ENCODE measurements at places on chromosomes 1 and 21. TPM values are rescaled to one million over a fixed set of nuclear protein-coding genes. Genes with fewer than 3 reads are reported as not detected.

DNA sequence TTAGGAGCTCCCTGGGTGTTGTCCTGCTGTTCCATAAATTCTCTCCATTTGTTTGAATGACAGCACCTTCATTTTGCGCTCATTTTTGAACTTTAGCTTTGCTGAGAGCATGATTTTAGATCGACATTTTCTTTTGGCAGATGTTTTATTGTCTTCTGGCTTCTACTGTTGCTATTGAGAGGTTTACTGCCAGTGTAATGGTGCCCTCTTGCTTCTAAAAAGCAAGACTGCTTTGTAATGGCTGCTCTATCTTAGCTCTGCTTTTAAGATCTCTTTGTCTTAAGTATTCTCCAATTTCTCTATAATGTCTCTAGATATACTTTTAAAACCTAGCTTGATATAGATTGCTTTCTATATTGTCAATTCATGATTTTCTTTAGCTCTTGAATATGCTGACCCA, 27.8 kb downstream of the THEM4 start:
- no peaks in the 10 kb centered on the region for H3K36me3 ChIP-seq
- no peaks in the 10 kb centered on the region for H3K27me3 ChIP-seq
- H3K4me3 ChIP-seq = no peak overlapping the region
- no peak overlapping the region for H3K27ac ChIP-seq

- no peaks in the 10 kb centered on the region for H3K4me1 ChIP-seq
- no peaks in the 10 kb centered on the region for H3K36me3 ChIP-seq
- DNase-seq = no peak
Observed at GRCh38 chr21:33157303-33157702, 72.4 kb upstream of the IFNAR2 start.

DNA sequence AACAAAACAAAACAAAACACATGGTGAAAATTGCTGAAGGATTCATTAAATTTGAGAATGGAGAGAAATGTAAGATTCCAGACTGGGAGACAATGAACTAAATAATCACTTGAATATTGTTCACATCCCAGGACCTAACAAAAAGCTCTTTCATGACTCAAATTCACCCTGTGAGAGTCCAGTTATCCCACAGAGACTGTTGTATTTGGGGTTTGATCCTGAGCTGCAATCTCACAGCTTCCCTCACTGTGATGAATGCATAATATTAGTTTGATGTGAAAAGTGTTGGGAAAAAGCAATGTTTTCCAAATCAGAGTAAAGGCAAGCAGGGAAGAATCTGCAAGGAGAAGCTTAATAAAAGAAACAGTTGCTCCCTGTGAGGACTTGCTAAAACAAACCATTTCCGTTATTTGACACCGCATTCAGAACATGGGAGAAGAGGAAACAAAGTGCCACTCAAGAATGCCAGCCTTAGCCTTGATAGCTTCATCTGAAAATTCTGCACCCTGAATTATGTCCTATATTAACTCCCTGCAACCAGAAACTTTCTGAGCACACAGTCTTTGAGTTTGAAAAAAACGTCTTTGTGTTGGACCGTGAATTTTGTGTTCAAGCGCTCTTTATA, 208.8 kb downstream of the DAB1 start:
- H3K4me1 ChIP-seq = no peaks in the 10 kb centered on the region
- no peak overlapping the region for H3K27ac ChIP-seq
- H3K4me3 ChIP-seq = no peak overlapping the region
- no peaks in the 10 kb centered on the region for H3K36me3 ChIP-seq

GRCh38 chr21:45200581-45201296, 87.0 kb downstream of the POFUT2 start:
- no peaks in the 10 kb centered on the region for H3K4me1 ChIP-seq
- DNase-seq = no peak
- no peaks in the 10 kb centered on the region for H3K27me3 ChIP-seq

DNA sequence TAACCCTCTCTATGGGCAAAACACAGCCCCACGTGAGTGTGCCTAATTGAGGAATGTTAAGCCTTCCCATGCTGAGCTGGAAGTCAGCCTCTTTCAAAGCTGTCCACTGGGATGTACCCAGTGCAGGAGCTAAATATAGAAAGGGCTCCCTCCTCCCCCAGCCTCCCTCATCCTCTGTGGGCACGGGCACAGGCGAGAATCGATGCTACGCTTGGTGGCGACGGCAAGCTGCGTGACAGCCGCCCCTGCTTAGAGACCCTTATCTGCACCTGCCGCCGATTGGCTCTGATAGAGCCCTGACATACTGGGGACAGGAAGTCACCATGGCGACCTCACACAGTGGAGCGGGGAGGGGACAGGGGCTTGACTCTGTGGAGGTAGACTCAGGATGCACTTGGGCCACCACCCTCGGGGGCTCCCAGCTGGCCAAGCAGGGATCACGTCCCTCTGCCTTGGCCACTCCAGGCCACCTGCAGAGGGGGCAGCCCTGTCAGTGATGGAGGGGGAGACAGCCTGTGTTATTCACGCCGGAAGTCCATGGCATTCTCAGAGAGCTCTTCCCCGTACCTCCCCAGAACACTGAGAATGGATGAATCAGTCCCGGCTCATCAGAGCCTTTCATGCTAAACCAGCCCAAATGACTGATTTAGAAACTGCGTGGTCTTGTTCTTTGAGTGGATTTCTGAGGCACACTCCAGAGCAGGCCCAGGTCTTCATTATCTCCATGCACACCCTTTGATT, 84.8 kb downstream of the KCND3 start:
- H3K4me1 ChIP-seq = no peaks in the 10 kb centered on the region
- H3K27ac ChIP-seq = no peak overlapping the region
- H3K27me3 ChIP-seq = no peaks in the 10 kb centered on the region
- H3K36me3 ChIP-seq = no peaks in the 10 kb centered on the region
- H3K4me3 ChIP-seq = no peak overlapping the region

DNA sequence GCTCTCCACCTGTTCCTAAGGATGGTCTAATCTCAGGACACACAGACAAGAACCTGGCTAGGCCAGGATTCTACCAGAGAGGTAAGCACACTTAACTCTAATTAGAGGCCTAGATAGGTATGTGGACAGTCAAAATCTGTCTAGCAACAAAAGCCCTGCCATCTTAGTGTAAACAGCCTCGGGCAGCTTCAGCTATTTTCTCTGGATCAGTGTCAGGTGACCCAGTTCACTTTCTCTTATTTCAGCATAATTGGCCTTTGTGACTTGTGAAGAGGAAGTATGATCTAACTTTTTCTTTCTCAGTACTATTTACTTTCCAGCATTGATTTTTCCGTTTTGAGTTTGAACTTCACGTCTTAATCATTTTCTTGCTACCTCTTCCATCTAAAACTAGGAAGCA, 217.7 kb downstream of the CRB1 start:
- no peak for DNase-seq
- H3K4me1 ChIP-seq = no peaks in the 10 kb centered on the region
- H3K27ac ChIP-seq = no peak overlapping the region
- H3K36me3 ChIP-seq = no peaks in the 10 kb centered on the region

GRCh38 chr1:21674957-21675356, 5.8 kb upstream of the RAP1GAP start:
- H3K4me3 ChIP-seq = no peak overlapping the region
- no peak for DNase-seq
- H3K27me3 ChIP-seq = peaks cover 5% of the 10 kb centered on the region
- no peaks in the 10 kb centered on the region for H3K36me3 ChIP-seq
- H3K4me1 ChIP-seq = peaks cover 10% of the 10 kb centered on the region

GRCh38 chr1:110083061-110083865, 12.8 kb upstream of the ALX3 start:
- H3K36me3 ChIP-seq = no peaks in the 10 kb centered on the region
- no peak for DNase-seq
- H3K27me3 ChIP-seq = peaks cover 49% of the 10 kb centered on the region
- H3K4me3 ChIP-seq = peak overlapping the region; percentile 58

DNA sequence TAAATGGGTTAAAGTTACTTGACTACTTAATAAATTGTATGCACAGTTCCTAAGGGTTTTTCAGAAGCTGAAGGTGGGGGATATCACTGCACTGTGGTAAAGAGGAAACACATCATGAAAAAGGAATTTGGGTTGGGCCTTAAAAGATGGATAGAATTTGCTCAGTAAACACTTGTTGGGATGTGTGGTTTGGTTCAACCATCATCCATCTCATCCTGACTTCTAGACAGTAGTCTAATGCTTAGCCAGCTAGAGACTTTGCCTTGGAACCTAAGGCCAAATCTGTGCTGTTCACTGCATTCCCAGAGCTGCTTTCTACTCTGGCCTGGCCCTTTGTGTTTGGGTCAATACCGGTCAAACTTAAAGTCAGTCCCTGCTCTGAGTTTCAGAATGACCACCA, 30.6 kb downstream of the LY9 start:
- no peaks in the 10 kb centered on the region for H3K27me3 ChIP-seq
- DNase-seq = no peak
- H3K27ac ChIP-seq = no peak overlapping the region
- no peak overlapping the region for H3K4me3 ChIP-seq

GRCh38 chr1:30060738-30061137, 662.6 kb downstream of the MATN1 start:
- H3K4me1 ChIP-seq = no peaks in the 10 kb centered on the region
- H3K36me3 ChIP-seq = no peaks in the 10 kb centered on the region
- DNase-seq = no peak
- H3K4me3 ChIP-seq = no peak overlapping the region

- H3K36me3 ChIP-seq = peaks cover 4% of the 10 kb centered on the region
- no peaks in the 10 kb centered on the region for H3K27me3 ChIP-seq
- no peak for DNase-seq
- H3K27ac ChIP-seq = no peak overlapping the region
- no peak overlapping the region for H3K4me3 ChIP-seq
Observed at GRCh38 chr1:183620311-183620710, 15.3 kb downstream of the ARPC5 start.

DNA sequence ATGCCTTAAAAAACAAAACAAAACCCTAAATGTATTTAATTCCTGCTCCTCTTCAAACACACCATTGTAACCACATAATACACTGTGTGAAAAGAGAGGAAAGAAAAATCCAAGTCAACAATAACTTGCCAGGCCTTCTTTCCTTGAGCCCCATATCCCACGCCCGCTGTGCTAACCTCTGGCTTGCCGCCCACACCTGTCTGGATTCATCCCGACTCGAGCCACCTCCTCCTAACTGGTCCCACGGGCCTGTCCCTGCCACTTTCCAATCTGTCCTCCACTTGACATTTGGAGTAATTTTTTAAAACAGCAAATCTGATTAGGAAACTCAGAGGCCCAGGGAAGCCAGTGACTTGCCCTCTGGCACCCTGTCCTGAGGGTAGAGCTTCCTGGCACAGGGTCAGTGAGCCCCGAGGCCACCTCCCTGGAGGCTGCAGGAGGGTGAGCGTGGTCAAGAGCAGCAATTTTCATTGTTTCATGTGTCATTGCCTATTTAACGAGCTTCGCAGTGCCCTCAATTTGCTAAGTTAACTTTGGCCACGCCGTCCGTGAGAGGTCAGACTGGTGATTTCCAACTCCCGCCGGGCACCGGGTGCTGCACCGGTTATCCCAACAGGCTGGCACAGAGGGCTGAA, 54.1 kb downstream of the B3GALT5 start:
- no peak for DNase-seq
- H3K4me3 ChIP-seq = no peak overlapping the region
- H3K36me3 ChIP-seq = no peaks in the 10 kb centered on the region
- peaks cover 15% of the 10 kb centered on the region for H3K4me1 ChIP-seq
- H3K27ac ChIP-seq = no peak overlapping the region

GRCh38 chr1:183780159-183780558, 24.8 kb upstream of the RGL1 start:
- no peaks in the 10 kb centered on the region for H3K4me1 ChIP-seq
- no peaks in the 10 kb centered on the region for H3K27me3 ChIP-seq
- H3K4me3 ChIP-seq = no peak overlapping the region
- DNase-seq = no peak

DNA sequence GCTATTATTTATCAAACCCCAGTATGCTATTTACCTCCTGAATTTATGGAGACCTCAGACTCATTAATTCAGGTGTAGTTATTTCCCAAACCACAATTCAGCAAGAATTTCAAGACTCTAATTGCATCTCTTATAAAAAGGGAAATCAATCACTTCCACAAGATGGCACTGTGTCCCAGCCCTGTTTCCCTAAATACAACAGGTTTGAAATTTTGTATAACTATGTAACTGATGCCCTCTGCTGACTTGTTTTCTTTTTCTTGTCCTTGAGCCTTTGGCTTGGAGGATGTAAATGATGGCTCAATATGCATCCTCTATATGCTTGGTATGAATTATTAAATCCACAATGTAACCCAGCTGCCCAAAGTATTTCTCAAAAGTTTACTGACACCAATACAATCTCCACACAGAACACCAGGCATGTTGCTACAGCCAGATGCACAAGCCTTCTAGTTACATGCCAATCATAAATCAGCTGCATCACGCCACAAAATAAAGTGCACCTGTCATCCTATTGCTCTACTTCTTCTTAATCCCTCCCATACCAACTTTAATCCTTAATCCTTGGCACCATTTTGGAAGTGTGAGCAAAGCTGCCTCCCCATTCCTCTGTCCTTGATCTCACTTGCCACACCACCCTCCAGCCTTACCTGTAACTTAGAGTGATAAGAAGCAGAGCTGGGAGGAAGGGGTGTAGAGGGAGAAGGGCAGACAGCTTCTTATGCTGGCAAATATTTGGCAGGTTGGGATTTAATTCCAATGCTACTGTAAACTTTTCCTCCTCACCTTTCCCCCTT, 9.0 kb downstream of the C1orf105 start:
- no peak overlapping the region for H3K27ac ChIP-seq
- H3K4me1 ChIP-seq = peaks cover 16% of the 10 kb centered on the region
- H3K36me3 ChIP-seq = no peaks in the 10 kb centered on the region
- H3K4me3 ChIP-seq = no peak overlapping the region
- DNase-seq = peak; percentile 31
- H3K27me3 ChIP-seq = no peaks in the 10 kb centered on the region

- H3K27me3 ChIP-seq = no peaks in the 10 kb centered on the region
- H3K4me3 ChIP-seq = peak within 1 kb of the TSS; percentile 77
- peak; percentile 94 for DNase-seq
Observed at GRCh38 chr1:100352267-100353070, at the start of gene CDC14A. Gene CDC14A, plus strand, starts transcription at chr1:100352506. Its CDS starts 449 bp downstream, at chr1:100352955.

- no peaks in the 10 kb centered on the region for H3K36me3 ChIP-seq
- no peak overlapping the region for H3K27ac ChIP-seq
- peaks cover 100% of the 10 kb centered on the region for H3K27me3 ChIP-seq
- peak overlapping the region; percentile 51 for H3K4me3 ChIP-seq
- DNase-seq = no peak
Observed at GRCh38 chr1:156436141-156437036, 64.2 kb downstream of the MEF2D start.

- H3K27ac ChIP-seq = no peak overlapping the region
- H3K27me3 ChIP-seq = no peaks in the 10 kb centered on the region
Observed at GRCh38 chr1:57380923-57381322, 42.9 kb downstream of the DAB1 start.

- no peaks in the 10 kb centered on the region for H3K36me3 ChIP-seq
- DNase-seq = no peak
- H3K4me1 ChIP-seq = no peaks in the 10 kb centered on the region
- no peak overlapping the region for H3K4me3 ChIP-seq
- no peak overlapping the region for H3K27ac ChIP-seq
- no peaks in the 10 kb centered on the region for H3K27me3 ChIP-seq
Observed at GRCh38 chr1:86856196-86856595, 57.7 kb downstream of the SELENOF start.

Gene GNAT2
- total RNA-seq = not detected

Gene CRABP2
- total RNA-seq = 1.9 TPM

Gene CRNN
- total RNA-seq = not detected

Gene ZSCAN20
- 4.0 TPM for total RNA-seq

Gene LCK
- total RNA-seq = 12.3 TPM

Gene HSD11B1
- total RNA-seq = not detected

Gene C1orf35
- total RNA-seq = 16.7 TPM

Gene SMPDL3B
- 14.1 TPM for total RNA-seq

Gene ANP32E
- total RNA-seq = 12.0 TPM

Gene PLA2G5
- total RNA-seq = not detected

Data from transverse colon (tissue), 4 donors.